ENCODE measurements at places on chromosomes 16 and 17.

- DNase-seq = no peak
Measured at GRCh38 chr17:64073771-64074703, 53.6 kb upstream of the ICAM2 start.

GRCh38 chr17:36921095-36921851 is 16.0 kb upstream of the LHX1 start:
- peak; percentile 70 for DNase-seq

GRCh38 chr16:17386229-17386628 is 84.5 kb downstream of the XYLT1 start:
- DNase-seq = no peak

DNA sequence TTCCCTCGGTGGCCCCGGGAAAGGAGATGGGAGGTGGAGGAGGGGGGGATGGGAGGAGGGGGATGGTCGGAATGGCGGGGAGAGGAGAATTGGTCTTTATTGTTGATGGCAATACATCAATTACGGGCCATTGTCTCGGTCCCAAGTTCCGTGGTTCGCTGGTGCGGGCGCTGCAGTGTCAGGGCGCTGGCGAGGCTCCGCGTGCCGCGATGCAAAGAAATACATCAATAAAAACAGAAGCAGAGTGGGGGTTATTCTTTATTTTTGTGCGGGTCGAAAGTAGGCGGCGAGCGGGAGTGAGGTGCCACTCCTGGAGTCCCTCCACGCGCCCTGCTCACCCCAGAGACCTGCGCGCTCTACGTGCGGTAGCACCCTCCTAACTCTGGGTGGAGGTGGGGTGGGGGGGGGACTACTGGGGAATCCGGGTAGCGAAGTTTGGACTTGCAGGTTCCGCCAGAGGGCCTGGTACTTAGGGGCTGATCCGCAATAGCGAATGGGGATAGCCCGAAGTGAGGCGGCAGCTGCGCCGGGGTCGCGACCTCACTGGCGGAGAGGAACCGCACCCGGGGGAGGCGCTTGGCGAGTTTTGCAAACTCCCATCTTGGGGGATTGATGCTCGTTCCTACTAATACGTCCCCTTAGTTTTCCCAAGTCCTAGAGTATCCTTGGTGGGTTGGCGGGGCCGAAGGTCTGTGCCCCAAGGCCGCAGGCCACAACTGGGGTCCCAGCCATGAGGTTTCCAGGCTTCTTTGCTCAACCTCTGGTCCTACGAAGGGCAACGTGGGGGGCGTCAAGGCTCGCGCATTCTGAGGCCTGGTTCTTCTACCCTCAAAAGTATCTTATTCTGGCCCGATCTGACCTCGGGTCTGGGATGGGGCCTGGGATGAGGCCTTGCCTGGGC is 3.5 kb upstream of the SALL1 start:
- DNase-seq = peak; percentile 69

DNA sequence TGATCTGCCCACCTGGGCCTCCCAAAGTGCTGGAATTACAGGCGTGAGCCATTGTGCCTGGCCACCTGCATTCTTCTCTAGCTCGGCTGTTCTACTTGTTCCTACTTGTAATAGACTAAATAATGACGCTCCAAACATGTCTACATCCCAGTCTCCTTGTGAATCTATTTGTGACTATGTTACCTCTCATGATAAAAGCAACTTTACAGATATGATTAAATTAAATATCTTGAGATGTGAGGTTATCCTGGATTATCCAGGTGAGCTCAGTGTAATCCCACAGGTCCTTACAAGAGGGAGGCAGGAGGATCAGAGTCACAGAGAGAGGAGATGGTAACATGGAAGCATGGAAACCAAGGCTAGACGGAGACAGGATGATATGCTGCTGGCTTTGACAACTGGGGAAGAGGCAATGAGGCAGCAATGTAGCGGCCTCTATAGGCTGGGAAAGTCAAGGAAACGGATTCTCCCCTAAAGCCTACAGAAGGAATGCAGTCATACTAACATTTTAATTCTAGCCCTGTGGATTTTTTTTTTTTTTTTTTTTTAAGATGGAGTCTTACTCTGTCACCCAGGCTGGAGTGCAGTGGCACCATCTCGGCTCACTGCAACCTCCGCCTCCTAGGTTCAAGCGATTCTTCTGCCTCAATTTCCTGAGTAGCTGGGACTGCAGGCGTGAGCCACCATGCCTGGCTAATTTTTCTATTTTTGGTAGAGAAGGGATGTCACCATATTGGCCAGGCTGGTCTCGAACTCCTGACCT is 5.0 kb upstream of the LASP1 start:
- no peak for DNase-seq

DNA sequence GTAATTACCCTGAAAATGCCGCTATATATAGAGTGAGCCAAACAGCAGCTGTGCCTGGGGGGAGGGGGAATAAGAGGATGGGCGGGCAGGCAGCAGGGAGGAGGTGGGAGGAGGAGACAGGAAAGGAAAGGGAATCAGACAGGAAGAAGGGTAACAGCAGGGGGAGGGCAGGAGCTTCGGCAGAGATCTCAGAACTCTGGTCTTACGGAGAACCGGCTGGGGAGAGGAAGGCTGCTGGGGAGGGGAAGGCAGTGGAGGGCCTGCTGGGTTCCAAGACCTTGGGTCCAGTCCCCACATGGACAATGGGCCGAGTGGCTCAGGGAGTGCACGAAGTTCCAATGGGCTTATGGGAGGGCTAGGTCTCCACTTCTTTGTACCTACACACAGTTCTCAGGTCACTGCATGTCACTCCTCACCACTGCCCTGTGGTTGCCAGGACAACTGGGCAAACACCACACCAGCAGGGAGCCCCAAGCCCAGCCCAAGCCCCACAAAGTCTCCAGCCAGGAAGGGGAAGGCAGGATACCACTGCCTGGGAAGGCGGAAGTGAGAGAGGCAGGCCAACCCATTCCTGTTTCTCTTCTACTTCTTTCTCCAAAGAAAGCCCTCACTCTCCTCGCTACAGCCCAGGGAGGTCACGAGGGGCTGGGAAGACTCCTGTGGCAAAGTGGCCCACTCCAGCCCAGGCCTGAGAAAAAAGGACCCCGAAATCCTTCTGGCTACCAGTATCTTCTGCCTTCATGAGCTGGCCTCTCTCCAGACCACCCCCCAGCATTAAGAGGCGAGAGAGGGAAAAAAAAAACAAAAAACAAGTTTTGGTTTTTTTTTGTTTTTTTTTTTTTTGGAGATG is 25.3 kb downstream of the G6PC3 start:
- DNase-seq = peak; percentile 94

GRCh38 chr17:15915961-15916360 is 29.0 kb upstream of the ADORA2B start:
- DNase-seq = peak; percentile 64

DNA sequence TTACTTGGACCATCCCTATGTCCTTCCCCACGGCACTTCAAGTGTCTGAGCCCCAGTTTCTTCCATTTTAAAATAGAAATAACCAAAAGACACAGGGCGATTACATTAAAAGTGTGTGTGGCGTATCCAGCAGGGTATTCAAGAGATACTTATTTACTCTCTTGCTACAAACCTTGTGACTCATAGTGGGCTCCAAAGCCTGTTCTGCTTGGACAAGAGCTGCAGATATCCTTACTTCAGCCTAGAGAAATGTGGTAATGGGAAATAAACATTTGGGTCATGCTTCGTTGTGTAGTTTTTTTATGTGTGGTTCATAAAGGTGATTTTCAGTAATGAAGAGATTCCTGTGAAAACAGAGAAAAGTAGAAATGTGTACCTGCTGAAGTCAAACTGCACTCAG is 288.9 kb upstream of the CDH11 start:
- DNase-seq = no peak

- DNase-seq = no peak
Measured at GRCh38 chr16:77541165-77541564, 106.3 kb upstream of the ADAMTS18 start.

GRCh38 chr16:51161440-51162195 is 10.5 kb upstream of the SALL1 start:
- DNase-seq = no peak

DNA sequence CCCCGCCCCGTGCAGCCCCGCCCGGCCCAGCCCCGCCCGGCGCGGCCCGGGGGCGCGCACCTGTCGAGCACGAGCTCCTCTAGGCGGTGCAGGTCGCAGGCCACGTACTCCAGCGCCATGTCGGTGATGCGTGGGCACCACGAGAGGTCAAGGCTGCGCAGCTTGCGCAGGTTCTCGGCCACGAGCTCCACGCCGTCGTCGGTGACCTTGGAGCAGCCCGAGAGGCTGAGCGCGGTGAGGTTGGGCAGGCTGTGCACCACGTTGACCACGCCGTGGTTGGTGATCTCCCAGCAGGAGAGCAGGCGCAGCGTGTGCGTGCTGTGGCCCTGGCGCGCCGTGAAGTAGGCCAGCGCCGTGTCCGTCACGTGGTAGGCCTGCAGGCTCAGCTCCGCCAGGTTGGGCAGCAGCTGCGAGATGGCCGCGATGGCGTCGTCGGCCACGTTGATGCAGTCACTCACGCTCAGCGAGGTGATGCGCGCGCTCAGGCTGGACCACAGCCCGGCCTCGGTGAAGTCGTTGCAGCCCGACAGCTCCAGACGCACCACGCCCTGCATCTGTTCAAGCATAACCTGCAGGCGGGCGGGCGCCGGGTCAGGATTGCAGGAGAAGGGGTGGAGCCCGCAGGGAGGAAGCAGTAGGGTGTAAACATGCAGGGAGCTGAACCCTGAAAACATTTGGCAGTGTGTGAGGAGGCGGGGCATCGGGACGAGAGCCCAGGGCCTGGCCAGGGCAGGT is 5.3 kb upstream of the WDR24 start:
- peak; percentile 74 for DNase-seq

DNA sequence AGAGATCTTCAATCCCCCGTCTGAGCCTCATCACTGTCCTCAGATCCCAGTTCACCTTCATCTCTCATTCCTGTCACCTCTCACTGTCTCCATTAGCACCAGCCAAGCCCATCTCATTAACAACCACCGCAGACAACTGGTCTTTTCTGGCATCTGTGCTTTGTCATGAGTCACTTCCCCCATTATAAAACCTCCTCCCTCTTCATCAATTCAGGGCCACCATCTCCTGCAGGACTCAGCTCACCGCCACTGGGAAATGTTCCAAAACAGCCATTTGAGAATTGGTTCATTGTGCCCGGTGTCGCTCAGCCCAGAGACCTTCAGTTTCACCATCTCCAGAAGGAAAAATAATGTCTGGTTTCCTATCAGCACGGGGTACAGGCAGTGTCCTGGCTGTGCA is 56.9 kb upstream of the TEKT3 start:
- DNase-seq = no peak

DNA sequence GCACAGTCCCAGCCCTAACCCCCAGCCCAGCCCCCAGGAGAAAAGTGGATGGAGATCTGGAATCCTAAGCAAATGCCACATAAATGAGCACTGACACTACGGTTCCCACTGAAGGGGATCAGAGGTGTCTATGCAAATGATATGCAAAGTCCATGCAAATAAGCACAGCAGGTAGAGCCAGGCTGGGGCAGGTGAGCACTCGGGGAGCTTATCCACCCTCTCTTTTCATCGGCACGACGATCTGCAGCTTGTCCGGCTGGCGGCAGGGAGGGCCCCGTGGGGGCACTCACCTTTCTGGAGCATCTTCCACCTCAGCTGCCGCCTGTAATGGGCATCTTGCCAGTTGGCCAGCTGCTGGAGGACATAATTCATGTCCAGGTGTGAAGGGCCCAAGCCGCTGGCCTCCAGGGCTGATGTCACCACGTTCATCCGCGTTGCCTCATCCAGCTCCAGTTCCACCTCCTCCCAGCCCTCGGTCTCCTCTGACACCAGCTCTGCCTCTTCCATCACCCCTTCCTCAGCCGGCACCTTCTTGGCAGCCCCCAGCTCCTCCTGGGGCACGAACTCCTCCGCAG is 9.9 kb downstream of the HAP1 start:
- no peak for DNase-seq

GRCh38 chr16:8859913-8860881 is 8.6 kb downstream of the CARHSP1 start:
- DNase-seq = no peak

GRCh38 chr16:80463751-80464495 is 76.9 kb upstream of the DYNLRB2 start:
- peak; percentile 68 for DNase-seq

DNA sequence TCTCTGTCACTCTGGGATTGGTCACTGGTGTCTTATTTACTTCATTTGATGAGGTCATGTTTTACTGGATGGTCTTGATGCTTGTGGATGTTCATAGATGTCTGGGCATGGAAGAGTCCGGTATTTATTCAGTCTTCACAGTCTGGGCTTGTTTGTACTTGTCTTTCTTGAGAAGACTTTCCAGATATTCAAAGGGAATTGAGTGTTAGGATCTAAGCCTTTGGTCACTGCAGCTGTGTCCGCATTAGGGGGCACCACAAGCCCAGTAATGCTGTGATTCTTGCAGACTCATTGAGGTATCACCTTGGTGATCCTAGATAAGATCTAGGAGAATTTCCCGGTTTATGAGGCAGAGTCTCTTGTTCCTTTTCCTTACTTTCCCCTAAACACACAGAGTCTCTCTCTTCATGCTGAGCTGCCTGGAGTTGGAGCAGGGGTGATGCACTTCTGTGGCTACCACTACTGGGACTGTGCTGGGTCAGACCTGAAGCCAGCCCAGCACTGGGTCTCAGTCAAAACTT is 214.7 kb downstream of the SPECC1 start:
- no peak for DNase-seq

DNA sequence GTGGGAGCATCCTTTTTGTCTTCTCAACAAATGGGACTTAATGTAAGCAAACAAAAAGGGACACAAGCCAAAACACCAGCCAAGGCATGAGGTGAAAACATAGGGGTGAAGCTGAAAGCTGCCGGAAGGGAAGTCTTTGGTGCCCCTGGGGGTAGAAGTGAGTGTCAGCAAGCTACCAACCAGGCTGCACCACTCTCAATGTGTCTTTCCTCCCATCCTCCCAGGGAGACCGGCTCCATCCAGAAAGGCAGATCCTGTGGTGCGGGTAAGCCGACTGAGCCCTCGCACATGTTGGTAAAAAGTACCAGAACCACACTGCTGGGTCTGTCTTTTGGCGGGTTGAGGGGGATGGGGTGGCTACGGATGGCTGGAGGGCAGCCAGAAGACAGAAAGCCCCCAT is 52.0 kb upstream of the SREBF1 start:
- DNase-seq = peak; percentile 29

DNA sequence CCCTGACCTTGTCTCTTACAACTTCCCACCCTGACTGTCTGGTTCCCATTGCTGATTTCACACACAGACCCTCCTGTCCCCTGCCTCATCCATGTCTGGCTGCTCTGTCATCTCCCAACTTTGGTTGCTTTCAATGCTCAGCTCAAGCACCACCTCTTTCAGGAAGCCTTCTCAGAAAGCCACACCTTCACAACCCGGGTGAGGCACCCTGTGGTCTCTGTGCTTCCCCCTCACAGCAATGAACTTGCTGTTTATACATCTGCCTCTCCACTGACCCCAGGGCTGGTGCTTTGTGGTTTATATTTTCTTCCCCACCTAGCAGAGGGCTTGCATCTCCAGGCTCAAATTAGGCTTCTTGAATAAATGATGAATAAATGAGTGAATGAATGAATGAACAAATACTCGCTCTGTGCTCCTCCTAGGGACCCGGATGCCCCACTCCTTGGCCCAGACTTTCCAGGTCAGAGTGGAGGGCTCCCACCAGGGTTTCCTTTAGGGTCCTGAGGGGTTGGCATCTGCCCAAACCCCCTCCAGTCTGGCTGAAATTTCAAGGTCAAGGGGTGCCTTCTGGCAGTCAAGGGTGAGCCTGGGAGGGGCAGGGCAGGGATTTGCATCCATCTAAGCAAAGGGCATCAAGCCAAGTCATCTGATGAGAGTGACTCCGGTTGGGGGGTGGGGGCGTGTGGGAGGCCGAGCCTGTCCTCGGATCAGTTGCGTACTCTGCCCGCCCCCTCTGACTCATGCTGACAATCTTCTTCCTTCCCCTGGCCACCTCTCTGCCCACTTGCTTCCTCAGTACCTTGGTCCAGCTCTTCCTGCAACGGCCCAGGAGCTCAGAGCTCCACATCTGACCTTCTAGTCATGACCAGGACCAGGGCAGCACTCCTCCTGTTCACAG is at the start of gene ITGAX:
TSS of gene ITGAX (plus strand) at position 783 of the 898 bp plus-strand sequence. CDS start at position 862, 79 bp downstream.
- DNase-seq = no peak

All from eye (tissue), 1 donor.